Fibroblast of skin of back (primary cell): ENCODE measurements at places on chromosomes 1 and 21.

DNA sequence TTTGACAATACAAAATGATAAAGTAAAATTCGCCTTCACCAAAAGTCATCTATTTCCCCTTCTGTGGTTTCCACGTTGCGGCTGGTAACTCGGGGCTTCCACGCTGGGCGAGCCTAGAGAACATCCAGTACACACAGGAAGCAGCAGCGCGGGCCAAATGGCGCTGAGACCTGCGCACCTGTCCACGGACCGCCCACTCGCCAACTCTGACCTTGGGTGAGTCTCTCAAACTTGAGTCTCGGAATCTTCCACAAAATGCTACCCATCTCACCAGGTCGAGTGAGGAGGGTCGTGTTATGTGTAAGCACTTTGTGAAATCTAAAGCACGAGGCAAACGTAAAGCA lies 820 bp upstream of the TTF2 start:
- no peak for DNase-seq

DNA sequence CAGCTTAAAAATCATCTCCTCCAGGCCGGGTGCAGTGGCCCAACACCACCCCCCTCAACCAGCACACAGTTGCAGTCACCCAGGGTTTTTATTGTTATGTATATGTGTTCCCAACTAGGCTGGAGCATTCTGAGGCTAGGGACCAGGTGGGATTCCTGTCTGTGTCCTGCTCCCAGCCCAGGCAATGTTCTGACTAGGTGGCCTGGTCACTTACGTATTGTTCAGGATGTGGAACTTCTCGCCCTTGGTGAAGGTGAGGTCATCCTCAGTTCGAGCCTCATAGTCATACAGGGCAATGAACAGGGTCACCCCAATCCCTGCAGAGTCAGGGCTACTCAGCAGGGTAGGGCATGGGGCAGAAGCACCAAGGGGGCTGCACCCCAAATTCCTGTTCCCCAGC lies 12.2 kb downstream of the FGR start:
- no peak for DNase-seq

GRCh38 chr1:54173681-54174080 lies 20.9 kb upstream of the CDCP2 start:
- DNase-seq, result no peak

DNA sequence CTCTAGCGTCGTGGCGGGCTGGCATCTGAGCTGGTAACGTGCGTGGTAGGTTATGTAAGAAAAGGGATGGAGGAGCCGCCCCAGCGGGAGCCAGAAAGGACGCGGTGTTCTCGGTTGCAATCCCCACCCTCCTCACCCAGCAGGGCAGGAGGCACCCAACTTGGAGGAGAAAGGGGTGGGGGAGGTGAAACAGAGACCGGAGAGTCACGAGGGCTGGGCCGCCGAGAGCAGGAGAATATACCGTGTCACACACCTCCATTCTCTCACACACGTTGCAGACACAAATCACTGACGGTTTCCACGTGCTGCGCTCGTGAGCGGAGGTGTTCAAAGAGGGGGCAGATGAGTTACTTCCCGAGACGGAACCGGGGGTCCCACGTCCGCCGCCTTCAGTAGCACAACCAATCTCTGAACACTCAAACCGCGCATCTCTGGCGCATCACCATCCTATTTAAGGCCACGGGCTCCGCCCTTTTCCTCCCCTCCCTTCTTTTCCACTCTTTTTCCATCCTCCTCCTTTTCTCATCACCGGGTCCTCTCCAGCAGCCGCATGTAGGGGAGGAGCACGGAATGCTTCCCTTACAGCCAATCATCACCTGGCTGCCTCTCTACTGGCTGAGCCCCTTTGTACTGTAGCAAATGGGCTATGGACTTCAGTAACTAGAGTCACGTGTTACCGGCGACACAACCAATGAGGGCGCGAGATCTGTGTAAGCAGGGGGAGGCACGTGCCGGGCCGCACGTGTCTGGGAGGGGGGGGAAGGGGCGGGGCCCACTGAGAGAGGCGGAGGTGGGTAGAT lies at the start of gene CIART:
Gene CIART (plus strand): TSS at position 797 of the 800 bp plus-strand sequence. CDS start 714 bp downstream, outside the sequence.
- DNase-seq, result peak; percentile 100

DNA sequence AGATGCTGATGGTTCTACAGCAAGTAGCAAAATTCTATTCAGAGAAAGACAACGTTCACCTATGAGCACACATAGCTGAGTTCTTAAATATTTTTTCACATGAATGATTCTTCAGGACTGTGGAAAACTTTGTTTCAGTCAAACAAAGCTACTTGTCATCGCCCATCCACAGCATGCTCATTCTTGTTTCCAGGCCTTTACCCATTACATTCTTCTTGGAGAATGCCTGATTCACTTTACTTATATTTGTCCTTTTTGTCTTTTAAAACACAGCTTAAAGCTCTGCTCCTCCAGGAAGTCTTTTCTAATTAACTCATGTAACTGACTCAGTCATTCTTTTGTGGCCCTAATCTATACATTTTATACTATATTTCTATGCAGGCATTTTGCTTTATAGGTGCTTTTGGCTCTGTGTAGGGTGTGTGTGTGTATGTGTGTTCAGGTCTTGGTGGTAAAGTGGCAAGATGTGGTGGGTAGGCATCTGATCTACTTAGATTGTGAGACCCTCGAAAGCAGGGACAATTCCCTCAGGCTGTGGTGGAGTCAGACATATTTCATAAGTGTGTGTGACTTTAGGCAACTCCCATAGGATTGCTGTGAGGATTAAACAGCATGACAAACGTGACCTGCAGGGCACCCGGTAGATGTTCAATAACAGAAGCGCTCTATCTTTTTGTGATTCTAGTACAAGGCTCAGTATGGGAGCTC lies 11.8 kb upstream of the MARK1 start:
- DNase-seq, result peak; percentile 8

DNA sequence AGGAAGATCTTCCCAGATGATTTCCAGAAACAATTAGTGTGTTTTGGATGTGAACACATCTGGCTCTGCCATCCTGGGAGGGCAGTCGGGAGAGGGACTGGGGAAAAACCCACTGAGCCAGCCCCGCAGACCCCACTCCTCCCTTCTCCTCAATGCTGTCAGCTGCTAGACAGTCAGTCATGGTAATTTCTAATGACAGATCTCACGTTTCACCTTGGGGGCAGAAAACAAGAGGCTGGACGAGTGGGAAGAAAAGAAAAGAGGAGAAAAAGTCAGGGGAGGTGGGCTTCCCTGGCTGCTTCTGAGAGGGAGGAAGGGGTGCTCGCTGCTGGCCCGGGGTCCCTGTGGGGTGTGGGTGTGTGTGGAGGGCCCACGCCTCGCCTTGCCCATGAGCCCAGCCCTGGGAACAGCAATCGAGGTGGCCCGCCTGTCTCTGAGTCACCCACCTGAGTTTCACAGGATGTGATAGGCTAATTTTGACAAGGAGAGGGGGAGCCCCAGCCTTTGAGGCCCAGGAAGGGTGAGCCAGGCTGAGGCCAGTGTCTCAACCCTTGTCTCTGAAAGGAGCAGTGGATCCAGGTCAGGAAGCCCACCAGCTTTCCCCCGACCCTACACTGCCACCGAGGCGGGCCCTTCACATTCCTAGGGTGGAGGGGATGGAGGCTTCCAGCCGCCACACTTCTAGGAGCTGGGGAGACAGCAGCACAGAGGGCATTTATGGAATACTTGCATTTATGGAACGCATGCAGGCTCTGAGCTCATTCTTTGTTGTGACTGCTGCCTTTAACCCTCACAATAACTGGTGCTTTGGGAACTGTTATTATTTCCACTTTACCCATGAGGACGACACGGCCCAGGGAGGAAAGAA lies 49.1 kb upstream of the IFNLR1 start:
- DNase-seq, result peak; percentile 9

DNA sequence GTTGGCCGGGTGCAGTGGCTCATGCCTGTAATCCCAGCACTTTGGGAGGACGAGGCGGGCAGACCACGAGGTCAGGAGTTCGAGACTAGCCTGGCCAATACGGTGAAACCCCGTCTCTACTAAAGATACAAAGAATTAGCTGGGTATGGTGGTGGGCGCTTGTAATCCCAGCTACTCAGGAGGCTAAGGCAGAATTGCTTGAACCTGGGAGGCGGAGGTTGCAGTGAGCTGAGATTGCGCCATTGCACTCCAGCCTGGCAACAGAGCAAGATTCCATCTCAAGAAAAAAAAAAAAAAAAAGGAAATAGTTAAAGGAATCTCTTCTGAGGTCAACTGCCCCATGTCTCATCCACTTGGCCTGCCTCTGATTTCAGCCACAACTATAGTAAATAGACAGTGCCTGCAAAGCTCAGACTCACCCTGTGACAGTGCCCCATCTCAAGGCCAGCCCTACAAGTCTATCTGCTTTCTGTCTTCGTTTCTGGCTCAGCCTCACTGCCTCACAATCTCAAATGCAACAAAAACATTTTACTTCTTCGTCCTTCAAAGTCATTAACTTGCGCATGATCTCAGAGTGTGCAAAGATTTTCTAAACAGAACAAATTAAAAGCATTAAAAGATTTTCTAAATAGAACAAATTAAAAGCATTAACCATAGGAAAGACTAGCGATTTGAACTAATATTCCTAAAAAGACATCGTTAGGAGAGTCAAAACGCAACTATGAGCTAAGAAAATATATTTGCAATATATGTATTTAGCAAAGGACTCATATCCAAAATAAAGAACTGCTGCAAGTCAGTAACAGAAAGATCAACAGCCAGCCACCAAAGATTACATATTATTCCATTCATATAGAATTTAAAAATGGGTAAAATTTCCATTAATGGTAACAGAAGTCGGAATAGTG lies 65.0 kb upstream of the PRDX6 start:
- peak; percentile 73 for DNase-seq

GRCh38 chr1:94332952-94333351 lies 85.2 kb upstream of the ABCD3 start:
- DNase-seq, result peak; percentile 78

GRCh38 chr1:67347688-67348472 lies 40.2 kb downstream of the IL12RB2 start:
- DNase-seq, result peak; percentile 80
